Dorsolateral prefrontal cortex (tissue), 122 donors: ENCODE measurements at places on chromosomes 11 and 22.

DNA sequence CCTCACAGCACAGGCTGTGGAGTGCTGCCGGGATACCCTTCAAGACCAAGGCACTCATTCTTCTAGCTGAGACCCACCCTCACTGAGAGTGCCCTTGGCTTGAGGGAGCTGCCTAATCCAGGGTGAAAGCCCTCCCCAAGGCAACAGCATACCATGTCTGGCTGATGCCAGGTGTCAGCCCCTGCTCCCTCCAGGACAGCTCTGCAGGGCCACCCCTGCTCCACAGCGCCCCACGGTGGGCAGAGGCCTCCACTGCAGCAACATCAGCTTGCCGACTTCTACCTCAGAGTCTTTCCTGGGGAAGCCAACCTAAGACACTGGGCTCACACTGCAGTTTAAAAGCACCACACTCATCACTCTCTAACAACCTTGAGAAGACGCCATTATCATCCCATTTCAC is 29.0 kb downstream of the TTLL1 start:
- no peak for DNase-seq

DNA sequence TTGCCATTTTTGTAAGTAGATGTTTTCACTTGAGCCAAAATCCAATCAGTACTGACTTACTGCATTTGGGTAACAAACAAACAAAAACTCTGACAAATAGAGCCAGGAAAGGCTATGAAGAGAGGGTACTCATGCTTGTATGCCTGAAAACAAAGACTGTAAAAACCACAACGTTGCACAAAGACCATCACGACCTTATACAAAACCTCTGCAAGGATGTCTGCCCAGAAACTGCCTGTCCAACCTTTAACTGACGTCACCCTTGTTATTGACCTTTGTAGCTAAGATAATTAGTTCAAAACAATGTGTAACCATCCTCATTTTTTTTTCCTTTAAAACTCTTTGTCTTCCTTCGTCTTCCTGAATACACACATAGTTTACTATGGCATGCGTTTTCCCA is 804 bp upstream of the CREBZF start:
- no peak for DNase-seq

GRCh38 chr22:48900327-48900597 is 927.4 kb downstream of the BRD1 start:
- no peak for DNase-seq

GRCh38 chr22:44855855-44856254 is 103.5 kb downstream of the ARHGAP8 start:
- DNase-seq = peak; percentile 22

GRCh38 chr11:4164884-4165590 is 70.4 kb downstream of the RRM1 start:
- no peak for DNase-seq

DNA sequence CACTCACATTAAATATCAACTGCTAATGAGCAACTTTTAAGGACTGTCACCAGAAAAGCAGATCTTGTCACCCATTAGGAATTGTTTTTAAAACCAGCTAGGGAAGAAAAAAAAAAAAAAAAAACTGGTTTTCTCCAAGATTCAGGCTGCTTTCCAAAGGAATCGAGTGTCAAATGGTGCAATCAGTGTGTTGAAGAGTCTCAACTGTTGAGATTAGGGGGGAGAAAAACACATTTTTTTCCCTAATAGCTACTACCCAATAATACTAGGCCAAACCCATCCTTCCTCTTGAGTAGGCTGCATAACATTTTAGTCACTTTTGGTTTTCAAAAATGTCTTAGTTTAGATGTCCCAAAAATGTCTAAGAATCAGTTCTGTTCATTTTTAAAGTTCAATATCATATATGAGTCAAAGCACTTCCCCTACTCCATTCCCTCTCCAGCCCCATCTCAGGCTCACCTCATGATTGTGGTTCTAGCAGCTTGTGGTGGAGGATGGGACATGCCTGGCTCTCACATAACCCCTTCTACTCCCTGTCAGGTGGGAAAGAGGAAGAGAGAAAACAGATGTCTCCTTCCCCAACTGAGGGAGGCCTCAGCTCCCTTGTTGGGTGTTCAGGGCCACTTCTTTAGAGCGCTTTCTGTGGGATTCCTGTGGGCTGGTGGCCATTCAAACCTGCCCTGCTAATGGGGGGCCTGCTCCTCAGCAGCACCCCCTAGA is 193.6 kb downstream of the CWF19L2 start:
- no peak for DNase-seq

DNA sequence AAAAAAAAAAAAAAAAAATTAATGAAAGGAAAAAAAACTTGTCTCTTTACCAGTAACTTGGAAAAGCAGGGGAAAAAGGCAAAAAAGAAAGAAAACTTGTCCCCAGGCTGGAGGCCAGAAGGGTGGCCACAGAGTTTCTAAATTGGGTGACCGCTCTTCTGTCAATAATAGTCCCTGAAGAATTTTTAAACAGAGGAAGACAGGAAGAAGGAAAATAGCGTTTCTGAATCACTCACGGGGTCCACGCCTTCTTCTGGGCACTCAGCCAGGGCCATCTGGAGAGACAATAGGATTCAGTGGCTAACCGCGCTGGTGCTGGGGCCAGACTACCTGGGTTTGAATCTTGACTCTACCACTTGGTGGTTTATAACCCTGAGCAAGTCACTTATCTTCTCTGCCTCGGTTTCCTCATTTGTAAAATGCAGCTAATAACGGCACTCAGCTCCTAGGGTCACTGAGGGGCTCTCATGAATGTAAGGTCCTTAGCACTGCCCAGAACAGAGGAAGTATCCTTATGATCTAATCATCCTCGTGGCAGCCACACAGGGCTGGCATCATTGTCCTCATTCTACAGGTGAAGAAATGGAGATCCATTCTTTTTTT is 7.0 kb downstream of the C11orf86 start:
- DNase-seq = peak; percentile 64

- DNase-seq = no peak
Observed at GRCh38 chr11:6402561-6402981, 12.3 kb downstream of the SMPD1 start.

GRCh38 chr11:16356057-16356760 is at the start of gene SOX6:
SOX6 (minus strand) TSS chr11:16356546; CDS start chr11:16341248, 15,298 bp downstream.
- no peak for DNase-seq

- no peak for DNase-seq
Observed at GRCh38 chr11:69001243-69002081, 11.6 kb downstream of the MRGPRF start.

- DNase-seq = no peak
Observed at GRCh38 chr11:47977623-47978022, 2.7 kb upstream of the PTPRJ start.

- no peak for DNase-seq
Observed at GRCh38 chr11:72769680-72770079, 17.5 kb upstream of the ARAP1 start.

- peak; percentile 57 for DNase-seq
Observed at GRCh38 chr11:126548581-126549550, 193.4 kb downstream of the ST3GAL4 start.

- DNase-seq = peak; percentile 11
Observed at GRCh38 chr11:70498171-70498571, 99.8 kb downstream of the CTTN start.

GRCh38 chr11:31919175-31919574 is 108.1 kb upstream of the PAX6 start:
- no peak for DNase-seq

GRCh38 chr22:23289130-23289503 is 108.8 kb downstream of the BCR start:
- no peak for DNase-seq

- DNase-seq = no peak
Observed at GRCh38 chr11:45647786-45648185, 17.6 kb downstream of the CHST1 start.

GRCh38 chr11:78982473-78982872 is 407.8 kb upstream of the NARS2 start:
- DNase-seq = no peak

- DNase-seq = no peak
Observed at GRCh38 chr11:120569861-120570260, 58.3 kb downstream of the GRIK4 start.

DNA sequence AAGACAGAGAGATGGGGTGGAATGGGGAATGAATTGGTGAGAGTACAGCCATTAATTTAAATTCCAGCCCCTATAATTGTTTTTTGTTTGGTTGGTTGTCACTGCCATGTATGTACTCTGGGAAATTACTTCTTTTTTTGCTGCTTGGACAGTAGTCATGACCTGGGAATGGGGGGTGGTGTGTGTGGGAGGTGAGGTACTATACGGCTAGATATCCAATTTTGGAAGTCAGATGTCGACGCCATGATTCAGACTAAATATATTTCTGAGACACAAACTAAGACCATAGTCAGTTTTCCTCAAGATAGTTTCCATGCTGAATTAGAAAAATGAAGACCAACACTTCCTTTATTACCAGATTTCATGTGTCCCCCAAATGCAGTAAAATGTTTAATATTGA is 7.4 kb upstream of the BDNF start:
- no peak for DNase-seq

DNA sequence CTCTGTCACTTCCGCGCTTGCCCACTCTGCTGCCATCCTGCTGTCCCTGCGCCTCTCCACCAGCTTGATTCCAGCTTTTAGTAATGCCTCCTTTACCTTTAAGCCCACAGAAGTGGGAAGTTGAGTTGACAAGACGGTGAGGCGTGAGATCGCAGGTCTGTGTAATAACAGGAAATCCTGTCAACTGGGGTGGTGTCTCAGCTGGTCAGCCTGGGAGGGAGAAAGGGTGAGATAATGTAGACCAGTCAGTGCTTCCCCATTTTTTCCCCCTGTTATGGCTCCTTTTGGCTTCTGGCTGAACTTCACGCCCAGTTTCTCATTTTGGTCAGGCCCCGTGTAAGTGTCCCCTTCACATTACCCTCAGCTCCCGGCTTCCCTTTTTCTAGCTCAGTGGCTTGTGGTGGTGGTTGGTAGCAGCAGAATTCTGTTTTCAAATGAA is 98.9 kb downstream of the TRAF6 start:
- DNase-seq = no peak

GRCh38 chr11:43871051-43871450 is 9.6 kb upstream of the ALKBH3 start:
- DNase-seq = peak; percentile 47

DNA sequence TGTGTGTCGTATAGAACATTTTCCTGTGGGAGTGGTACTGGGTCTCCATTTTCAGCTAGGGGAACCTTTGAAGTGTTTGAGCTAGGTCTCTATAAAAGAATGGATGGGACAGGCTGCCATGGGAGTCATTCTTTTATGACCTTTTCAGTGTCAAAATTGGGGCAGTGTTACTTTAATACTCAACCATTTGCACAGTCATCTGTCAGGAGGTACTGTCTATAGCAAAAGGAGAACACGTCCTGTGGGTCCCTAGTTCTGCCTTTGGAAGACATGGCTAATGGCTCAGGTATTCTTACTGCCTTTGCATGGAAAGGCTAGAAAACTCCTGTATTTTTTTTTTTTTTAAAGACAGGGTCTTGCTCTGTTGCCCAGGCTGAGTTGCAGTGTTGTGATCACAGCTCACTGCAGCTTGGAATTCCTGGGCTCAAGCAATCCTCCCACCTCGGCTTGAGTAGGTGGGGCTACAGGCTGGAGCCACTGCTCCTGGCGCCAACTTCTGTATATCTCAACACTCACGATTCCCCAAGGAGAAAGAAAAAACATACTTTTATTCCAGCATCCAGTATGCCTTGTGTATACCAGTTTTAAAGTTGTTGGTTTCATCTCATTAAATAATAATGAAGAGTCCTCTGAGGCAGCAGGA is 2.1 kb upstream of the ATF4 start:
- DNase-seq = no peak

DNA sequence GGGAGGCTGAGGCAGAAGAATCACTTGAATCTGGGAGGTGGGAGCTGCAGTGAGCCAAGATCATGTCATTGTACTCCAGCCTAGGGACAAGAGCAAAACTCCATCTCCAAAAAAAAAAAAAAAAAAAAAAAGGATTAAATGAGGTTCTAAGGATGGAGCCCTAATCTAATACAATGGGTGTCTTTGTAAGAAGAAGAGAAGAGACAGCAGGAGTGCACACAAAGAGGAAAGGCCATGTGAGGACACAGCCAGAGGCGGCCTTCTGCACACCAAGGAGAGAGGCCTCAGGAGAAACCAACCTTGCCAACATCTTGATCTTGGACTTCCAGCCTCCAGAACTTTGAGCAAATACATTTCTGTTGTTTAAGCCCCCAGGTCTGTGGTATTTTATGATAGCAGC is 66.6 kb upstream of the CECR2 start:
- no peak for DNase-seq

GRCh38 chr22:22730655-22731373 is 86.4 kb downstream of the GGTLC2 start:
- DNase-seq = no peak

DNA sequence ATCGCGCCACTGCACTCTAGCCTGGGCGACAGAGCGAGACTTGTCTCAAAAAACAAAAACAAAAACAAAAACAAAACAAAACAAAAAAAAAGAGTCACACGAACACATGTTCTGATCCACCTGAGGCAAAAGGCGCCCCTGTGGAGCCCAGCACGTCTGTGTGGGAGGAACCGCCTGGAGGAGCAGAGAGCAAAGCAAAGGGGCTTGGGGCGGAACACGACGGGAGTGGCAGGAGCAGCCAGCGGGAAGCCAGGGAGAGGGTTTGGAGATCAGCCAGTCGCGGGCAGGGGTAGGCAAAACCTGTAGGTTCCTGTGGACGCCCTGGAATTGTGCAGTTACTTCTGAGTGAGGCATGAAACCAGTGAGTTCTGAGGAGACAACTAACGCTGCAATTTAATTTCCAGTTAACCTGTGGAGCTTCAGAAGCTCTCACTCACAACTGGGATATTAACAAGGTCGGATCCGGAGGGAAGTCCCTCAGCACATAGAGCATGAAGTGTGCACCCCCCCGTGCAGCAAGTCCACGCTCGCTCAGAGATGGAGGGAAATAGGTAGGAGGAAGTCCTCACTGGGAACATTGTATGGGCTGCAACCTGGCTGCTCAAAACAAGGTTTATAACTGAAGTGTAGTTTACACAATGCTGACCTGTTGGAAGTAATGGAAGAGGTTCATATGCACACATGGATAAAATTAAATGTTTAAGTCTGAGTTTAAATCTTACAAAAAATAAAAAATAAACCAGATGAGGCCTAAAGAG is 13.2 kb upstream of the USP18 start:
- DNase-seq = no peak

DNA sequence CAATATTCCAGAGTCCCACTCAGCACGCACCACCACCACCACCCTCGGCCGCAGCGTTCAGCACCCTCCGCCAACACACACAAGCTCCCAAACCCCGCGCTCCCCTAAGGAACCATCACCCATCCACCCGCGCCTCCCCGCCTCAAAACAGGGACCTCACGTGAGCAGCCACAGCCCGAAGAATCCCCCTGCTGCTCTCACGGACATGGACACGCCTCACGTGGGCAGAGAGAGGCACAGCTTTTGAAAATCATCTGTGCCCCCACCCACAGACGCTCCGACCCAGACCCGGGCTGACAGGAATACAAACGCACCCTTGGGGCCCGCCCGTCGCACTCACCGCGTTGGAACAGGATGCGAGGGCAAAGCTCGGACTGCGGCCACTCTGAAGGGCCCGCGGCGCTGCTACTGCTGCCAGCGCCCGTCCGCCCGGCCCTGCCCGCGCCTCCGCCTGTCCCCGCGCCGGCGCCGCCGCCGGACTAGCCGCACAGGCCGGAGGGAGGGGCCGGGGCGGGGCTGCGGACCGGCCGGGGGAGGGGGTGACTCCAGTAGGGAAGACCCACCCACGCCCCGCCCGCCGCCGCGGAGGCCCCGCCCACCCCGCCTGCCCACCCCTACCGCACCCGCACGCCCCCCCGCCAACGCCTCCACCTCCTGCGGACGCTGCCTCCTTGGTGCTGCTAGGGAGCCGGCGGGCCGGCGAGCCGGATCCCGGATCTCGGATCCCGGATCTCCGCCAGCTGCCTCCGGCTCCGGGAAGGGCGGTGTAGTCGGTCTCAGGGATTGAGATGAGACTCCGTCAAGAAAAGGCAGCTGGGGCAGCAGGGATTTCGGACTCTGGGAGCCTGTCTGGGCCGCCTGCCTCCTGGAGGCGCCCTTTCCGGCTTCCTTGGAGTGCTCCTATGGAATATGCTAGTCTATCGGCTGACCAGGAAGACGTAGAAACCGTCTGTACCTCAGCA is at the start of gene TRIM3:
Gene TRIM3 (minus strand): TSS at position 491 of the 962 bp plus-strand sequence. CDS start 8,246 bp downstream, outside the sequence.
- peak; percentile 92 for DNase-seq
